Occipital lobe (tissue), 3 donors: ENCODE measurements at places on chromosomes 6 and 20.

DNA sequence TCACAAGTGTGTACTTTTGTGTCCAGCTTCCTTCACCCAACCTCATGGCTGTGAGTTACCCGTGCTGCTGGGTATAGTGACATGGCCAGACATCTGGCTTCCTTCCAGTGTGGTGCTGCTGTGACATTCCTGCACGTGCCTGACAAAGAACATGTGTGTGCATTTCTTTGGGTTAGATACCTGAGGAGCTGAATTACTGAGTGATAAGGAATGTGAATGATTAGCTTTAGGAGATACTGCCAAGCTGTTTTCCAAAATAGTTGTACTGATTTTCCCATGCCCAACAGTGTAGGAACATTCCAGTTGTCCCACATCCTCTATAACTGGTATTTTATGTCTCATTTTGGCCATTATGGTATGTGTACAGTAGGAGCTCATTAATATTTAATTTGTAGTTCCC is 132.5 kb downstream of the PREX1 start:
- no peak for DNase-seq

GRCh38 chr20:22686097-22686496 is 101.7 kb upstream of the FOXA2 start:
- no peak for DNase-seq

DNA sequence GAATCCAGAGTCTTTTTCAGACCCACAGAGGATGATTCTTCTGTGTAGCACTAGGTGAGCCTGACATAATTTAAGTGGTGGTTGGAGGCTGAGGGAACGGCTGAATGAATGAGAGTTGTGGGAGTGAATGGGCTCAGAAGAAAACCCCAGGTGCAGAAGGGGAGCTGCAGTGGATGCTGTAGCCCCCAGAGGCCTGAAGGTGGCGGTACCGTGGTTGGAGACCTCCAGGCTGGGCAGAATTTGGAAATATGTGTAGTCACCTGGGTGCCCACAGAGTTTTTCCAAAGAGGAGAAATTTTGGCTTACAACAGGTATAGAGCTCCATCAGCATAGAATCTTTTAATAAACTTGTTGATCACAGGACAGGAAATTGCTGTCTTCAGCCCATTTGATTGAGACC is 6.5 kb upstream of the RAET1G start:
- no peak for DNase-seq

DNA sequence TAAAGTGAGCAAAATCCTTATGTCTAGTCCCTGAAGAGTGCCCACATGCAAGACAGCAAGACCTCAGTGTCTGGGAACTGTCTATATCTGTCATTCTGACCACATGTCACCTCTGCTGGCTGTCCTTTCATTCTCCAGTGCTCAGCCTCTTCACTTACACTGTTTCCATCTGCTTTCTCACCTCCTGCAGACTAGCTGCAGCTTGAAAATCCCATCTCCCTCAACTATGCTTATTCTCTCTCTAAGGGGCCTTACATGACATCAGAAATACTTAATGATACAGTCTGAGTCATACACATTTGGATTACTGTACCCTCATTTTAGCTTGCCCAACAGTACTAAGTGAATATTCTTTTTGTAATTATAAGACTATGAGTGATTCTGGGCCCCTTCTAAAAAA is 587.8 kb downstream of the EPM2A start:
- no peak for DNase-seq

DNA sequence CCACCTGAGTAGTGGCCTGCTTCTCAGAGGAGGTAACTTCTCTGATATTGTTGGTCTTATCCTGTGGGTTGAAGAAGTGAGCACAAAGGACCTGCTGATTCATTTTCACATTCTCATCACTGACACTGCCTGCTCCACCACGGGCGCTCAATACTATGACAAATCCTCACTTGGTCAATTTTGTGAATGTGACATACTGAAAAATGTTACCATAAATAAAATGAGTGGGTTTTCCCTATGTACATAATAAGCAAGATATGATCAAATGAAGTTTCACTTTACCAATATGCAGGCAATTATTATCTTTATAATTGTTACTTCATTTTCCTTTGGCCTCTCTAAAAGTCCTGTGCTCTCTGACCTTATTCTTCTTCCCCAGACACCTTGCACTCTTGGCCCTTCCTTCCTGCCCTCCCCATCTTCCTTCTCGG is 71.5 kb upstream of the RIPOR2 start:
- DNase-seq, result no peak

GRCh38 chr6:67646550-67646949 is 988.5 kb upstream of the ADGRB3 start:
- no peak for DNase-seq

- no peak for DNase-seq
Measured at GRCh38 chr6:66198062-66198624, 491.1 kb upstream of the EYS start.

DNA sequence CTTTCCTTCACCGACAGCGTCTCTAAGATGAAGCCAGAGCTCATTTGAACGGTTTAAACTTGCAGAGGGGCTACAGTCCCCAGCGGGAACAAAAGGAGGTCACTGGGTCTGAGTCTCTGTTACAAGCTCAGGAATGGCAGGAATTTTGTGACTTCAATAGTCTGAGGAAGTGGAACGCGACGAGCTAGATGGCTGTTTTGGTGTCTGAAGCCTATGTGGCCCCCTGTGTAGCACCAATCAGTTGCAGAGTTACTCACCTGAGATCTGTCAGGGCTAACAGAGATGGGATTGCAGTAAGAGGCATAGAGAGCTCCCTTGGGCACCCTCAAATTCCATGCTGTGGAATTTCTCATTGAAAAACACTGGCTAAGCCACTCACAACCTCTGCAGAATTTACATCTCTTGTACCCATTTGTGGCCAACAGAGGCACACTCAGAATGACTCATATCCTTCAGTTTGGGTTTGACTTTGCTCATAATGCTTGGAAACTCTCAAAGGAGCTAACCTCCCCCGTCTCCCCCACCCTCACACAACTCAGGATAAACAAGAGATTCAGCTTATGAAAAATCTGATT is 7.1 kb upstream of the TCP11 start:
- no peak for DNase-seq

DNA sequence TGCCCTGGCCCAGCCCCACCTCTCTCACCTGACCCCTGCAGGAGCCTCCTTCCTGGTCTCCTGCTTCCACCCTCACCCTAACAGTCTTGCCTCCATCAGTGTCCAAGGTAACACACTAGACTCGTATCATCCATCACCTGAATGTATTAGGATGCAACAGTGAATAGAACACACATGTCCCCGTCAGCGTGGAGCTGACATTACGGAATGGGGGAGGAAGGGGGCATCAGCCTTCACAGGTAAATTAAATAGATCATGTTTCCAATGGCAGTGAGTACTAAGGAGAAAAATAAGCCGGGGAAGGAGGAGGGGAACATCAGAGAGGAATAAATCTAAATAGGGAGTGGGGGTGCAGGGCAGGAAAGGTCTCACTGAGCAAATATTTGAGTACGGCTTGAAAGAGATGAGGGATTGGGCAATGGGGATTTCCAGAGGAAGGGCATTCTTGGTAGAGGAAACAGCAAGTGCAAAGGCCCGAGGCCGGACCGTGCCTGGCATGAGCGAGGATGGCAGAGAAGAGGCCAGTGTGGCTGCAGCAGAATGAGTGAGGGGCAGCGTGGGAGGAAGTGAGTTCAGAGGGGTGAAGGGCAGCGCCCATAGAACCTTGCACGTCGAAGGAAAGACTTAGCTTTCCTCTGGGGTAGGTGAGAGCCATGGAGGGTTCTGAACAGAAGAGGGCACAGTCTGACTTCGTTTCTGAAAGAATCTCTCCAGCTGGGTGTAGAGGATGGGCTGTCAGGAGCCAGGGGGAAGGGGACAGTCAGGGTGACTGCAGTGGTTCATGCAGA is 110.1 kb upstream of the PTPN1 start:
- DNase-seq, result no peak

DNA sequence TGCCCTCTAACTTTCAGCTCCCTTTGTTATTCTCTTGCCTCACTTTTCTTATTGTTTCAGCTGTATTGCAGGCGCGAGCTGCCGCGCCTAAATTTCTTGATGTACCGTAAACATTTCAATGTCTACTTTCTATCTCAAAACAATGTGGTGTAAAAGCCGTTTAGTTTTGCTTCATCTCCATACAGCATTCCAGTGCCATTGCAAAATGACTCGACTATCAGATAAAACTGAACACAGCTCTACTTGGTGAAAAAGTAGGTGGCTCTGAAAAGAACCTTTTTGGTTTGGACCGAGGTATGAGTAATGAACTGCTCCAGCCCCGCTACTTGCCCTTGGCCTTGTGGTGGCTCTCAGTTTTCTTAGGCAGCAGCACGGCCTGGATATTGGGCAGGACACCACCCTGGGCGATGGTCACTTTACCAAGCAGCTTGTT is 74.6 kb downstream of the OR2B2 start:
- no peak for DNase-seq

DNA sequence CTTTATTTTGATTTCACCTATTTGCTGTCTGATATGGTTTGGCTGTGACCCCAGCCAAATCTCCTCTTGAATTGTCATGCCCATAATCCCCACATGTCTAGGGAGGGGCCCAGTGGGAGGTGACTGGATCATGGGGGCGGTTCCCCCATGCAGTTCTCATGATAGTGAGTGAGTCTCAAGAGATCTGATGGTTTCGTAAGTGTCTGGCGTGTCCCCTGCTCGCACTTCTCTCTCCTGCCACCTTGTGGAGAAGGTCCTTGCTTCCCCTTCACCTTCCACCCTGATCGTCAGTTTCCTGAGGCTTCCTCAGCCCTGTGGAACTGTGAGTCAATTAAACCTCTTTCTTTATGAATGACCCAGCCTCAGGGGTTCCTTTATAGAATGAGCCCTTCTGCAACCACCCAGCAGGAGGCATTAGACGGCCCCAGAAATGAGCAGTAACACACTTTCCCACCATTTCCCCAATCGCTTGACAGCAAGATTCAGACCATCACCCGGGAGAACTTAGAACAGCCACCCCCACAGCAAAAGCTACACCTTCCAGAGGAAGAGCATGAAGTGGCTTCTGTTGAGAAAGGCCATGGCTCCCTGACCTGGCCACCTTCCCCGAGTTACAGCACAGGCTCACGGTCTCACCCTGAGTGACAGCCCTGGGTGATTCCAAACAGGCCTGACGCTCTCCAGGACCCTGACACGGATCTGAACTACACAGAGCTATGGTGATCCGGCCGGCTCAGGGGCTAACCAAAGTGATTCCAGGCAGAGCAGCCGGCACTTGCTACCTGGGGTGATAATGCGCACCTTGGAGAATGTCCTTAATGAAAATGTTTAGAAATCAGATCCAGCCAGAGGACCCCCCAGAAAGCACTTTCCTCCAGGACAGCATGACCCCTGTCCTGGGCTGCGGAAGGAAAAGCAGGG is 131.2 kb upstream of the CDH4 start:
- no peak for DNase-seq

DNA sequence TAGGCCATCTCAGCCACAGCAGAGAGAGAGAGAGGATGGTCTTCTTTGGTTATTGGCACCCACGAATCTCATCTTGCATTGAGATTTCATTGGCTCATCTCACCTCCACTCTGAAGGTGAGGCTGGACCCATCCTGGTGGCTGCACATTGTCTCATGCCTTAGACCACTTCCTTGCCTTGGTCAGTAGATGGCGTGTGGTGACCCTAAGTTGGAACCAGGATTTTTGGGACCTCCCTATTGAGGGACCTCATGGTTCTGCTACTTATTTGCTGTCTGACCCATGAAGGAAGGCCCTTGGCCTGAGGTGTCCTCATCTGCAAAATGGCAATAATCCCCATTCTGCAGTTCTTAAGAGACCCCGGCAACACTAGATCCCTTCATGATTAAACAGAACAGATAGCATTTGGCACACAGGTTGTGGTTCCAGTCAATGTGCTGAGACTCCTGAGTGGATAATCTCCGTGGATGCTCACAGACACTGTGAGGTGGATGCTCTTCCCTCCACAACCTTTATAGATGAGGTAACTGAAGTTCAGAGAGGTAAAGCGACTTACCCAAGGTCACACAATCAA is 21.5 kb upstream of the AAR2 start:
- DNase-seq, result no peak

DNA sequence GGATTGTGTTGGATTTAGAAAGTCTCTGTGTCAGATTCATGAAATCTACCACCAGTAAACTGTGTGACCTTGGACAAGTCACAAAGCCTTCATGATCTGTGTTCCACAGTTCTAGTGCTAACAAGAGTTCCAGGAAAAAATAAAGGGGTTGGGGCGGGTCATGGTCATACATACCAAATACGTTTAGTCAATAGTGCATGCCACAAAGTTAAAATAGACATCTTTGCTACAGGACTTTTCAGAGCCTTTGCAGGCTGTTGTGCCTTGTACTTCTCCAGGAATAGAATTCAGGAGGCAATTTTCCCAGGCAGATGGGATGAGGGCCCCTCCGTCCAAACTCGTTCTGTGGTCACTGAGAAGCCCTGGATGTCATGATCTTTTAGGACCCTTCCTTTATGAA is 127.2 kb downstream of the EYA2 start:
- no peak for DNase-seq

DNA sequence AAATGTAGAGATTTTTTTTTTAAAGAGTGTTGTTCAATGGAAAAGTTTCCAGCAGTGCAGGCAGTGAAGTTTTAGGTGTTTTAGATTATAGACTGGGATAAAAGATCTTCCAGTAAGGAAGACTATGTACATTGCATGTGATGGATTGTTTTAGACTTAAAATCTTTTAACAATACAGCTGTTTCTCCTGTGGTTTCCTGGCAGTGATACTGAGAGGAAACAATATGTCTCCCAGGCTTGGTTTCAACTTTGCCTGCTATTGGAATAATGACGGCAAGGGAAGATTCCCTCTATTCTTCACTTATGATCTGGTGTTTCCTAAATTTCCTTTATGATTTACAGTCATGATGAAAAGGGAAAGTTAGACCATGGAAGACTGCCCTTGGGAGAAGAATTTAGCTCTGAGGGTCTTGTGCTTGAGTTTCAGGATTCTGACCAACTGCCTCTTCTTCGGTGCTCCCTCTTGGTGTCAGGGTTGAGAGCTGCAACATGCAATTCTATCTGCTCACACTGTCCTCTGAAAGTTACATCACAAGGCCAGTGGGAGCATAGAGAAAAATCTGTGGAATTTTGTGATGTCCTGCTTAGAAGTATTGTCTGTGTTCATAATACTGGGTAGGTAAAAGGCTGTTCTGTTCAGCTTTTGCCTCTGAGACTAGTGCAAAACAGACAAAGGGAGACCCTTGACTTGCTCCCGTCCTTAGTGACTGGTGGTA is 262.8 kb upstream of the MAN1A1 start:
- DNase-seq, result no peak

GRCh38 chr20:37911838-37912281 is 8.9 kb downstream of the VSTM2L start:
- DNase-seq, result peak; percentile 63
